COLO829 (cell line): ENCODE measurements at places on chromosomes 5 and 9.
A peak's percentile ranks its signal among the peaks of the same experiment; 100 is the strongest.

- DNase-seq: no peak
Observed at GRCh38 chr9:133712221-133713100, 25.7 kb downstream of the SARDH start.

DNA sequence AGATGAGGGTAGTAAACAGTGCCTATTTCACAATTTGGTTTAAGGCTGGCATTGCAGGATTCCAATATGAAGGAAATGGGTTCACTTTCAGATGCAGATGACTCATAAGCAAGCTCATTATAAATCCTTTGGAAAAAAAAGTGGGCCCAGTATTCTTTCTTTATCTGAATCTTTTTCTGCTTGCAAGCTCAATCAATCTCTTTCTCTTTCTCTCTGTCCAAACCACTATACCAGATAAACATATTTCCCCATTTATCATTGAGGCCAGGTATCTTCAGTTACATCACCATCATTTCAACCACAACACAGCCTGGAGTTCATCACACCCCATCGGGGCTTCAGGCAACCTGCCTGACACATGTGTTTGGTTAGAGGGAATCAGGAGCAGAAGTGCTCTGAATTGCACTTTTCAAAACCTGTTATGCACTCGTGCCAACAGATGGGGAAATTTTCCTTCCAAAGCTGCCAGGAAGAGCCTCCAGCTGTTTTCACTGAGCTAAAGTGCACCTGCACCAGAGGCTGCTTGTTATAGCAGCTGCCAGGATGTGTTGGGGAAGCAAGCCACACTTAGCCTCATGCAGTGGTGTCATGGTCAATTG, 30.0 kb upstream of the MAMDC2 start:
- peak; percentile 55 for DNase-seq

- DNase-seq: no peak
Observed at GRCh38 chr9:14405176-14405706, 91.3 kb upstream of the NFIB start.

DNA sequence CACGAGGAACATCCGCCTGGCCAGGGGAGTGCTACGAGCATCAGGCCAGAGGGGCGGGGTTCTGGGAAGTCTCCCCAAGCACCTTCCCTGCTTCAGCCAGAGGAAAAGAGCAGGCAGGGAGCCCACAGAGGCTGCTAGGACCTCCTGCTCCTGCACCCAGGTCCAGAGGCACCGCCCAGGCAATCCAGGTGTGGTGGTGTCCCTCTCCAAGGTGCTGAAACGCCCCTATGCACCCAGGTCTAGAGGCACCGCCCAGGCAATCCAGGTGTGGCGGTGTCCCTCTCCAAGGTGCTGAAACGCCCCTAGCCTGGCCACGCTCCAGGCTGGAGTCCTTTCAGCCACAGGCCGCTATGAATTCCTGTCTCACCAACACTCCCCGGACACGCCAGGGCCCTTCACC, 10.7 kb upstream of the UBAC1 start:
- no peak for DNase-seq

GRCh38 chr9:75269197-75269596, 180.9 kb downstream of the OSTF1 start:
- no peak for DNase-seq
